ENCODE measurements at places on chromosomes 4 and X. TPM values are rescaled to one million over a fixed set of nuclear protein-coding genes. Genes with fewer than 3 reads are reported as not detected.

The OTC gene
- not detected for total RNA-seq

- H3K4me1 ChIP-seq = peaks cover 4% of the 10 kb centered on the region
- no peaks in the 10 kb centered on the region for H3K27me3 ChIP-seq
- no peaks in the 10 kb centered on the region for H3K36me3 ChIP-seq
- no peak for DNase-seq
Observed at GRCh38 chr4:925771-926500, 6.2 kb downstream of the GAK start.

The SCML2 gene
- total RNA-seq = 2.7 TPM

DNA sequence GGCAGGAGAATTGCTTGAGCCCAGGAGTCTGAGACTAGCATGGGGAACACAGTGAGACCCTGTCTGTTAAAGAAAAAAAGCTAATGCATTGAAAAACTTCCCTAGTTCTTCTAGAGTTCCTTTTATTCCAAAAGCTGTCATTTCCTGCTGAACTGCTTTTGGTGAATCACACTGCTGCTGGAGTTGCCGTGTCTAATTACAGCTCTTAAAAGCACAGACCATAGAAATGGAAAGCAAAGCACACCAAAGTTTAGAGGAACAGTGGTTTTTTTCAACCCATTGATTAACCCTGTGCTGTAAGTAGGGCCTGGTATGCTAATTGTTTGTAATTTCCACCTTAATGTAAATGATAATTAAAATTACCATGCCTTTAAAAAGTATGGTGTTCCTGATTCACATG, 52.4 kb downstream of the SEPTIN11 start:
- H3K4me1 ChIP-seq = peaks cover 49% of the 10 kb centered on the region
- peak; percentile 87 for DNase-seq
- peak overlapping the region; percentile 80 for H3K27ac ChIP-seq
- peak overlapping the region; percentile 13 for H3K4me3 ChIP-seq
- H3K36me3 ChIP-seq = peaks cover 13% of the 10 kb centered on the region

DNA sequence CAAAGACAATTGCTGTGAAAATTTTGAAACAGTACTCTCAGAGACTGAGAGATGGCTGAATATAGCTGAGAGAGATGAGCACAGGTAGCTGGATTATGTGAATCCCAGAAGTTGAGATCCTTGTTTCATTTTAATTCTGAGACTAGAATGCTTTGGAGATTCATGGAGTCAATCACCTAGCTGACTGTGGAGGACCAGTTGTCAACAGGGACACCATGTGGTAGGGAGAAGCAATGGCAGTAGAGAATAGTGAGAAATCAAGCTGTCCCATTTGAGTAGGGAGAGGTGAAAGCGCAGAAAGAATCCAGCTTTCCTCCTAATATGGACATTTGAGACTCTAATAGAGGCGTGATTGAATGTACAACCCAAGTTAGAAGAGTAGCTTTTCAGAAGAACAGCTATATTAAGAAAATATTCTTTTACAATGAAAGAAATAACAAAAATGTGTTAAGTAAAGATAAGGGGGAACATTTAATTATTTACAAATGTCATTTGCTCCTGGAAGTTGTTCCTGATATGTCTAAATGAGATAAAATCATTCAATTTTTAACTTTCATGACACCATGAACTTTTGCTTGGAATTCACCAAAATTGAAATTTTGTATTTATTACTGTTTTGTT, 30.3 kb upstream of the GLRB start:
- no peaks in the 10 kb centered on the region for H3K27me3 ChIP-seq
- H3K4me3 ChIP-seq = no peak overlapping the region
- H3K4me1 ChIP-seq = no peaks in the 10 kb centered on the region
- DNase-seq = peak; percentile 71

Measured in endothelial cell of umbilical vein (primary cell).